ENCODE measurements at places on chromosomes 2 and 18.

DNA sequence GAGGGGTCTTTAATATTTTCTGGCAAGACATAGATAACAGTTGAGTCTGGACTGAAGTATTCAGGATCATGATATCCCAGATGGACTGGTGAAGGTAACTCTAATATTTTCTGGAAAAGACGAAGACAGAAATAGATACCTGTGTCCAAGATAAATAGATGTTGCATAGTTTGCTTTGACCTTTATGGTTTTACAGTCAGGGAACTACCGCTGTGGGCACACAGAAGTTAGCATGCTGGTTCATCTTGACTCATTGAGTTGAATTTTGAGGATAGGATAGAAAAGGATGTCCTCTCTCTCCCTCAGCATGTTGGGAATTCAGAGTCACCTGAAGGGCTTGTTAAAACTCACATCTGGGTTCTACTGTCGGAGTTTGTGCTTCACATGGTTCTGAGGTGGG is 20.8 kb downstream of the KCNE4 start:
- DNase-seq, result no peak

DNA sequence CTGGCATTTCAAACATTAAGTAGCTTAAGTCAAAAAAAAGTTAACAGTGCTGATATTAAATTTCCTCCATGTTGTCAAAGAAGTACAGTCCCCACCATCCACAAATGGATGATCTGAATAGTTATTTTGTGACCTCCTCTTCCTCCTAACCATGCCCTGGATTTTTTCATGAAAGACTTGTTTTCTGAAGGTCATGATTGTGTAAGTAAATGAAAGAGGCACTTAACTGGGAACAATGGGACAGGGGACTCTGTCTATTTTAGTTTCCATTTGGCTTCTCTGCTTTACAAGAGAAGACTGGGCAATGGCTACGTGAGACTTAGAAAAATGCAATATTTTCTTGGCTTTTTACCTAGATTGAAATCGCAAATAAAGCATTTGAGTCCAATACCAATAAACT is 32.2 kb downstream of the PECR start:
- DNase-seq, result no peak

GRCh38 chr2:171409436-171409971 is 24.3 kb downstream of the METTL8 start:
- DNase-seq, result no peak

- DNase-seq, result no peak
Measured at GRCh38 chr2:215985257-215985656, 28.1 kb downstream of the MREG start.

DNA sequence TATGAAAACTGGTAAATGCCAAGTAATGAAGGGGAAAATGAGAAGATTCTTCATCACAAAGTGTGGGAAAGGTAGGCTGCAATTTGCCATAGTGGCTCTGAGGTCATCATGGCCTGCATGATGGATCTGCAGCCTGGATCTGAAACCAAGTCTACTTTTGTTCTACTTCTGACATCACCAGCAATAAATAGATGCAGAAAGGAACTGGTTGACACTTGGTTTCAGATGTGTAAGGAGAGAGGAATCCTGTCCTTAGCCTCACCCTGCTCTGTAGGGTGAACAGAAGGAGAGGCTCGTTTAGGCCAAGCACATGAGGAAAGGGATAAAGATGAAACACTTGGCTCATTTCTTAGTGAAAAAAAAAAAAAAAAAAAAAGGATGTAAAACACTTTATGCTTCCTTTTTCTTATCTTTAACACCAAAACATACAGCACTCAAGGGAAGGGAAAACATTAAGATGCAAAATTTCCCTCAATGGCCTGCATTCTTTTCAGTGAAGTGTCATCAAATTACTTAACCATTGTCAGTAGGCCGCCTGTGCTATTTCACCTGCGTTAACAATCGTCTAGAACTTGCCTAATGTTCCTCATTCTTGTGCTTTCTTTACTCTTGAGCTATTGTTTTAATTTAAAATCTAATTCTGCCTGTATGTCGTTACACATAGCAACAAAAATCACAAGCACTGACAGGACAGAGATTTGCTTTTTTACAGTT is 3.9 kb downstream of the NEB start:
- no peak for DNase-seq

GRCh38 chr2:58133395-58133794 is 86.8 kb downstream of the VRK2 start:
- DNase-seq, result no peak

DNA sequence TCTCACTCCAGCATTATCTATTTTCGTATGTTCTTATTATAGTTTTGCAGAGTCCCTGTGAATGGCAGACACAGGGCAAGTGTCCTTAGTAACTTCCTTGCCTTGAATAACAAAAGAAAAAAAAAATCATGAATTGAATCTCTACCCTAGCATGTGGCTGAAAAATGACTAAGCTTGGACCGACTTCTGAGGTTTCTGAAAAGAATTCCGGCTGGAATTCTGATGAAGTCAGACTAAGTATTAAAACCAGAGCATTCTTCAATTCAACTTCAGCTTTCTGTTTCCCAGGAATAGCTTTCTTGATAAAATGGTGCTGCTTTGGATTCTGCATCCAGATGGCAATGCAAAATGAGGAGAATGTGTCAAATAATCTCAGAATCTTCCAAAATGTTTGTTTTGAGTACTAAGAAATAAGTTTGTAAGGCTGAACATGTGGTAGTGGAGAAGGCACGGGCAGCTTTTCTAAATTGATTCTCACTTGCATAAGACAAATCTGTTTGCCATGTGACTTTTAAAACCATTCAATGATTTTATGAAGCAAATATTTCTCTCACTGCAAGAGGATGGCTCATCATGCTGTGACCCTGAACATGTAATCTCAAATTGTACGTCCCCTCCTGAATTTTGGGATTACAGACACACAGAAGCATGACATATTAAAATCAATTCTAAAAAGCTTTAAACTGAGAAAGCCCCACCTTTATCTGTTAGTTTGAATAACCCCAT is 1462.8 kb upstream of the LRRTM1 start:
- no peak for DNase-seq

DNA sequence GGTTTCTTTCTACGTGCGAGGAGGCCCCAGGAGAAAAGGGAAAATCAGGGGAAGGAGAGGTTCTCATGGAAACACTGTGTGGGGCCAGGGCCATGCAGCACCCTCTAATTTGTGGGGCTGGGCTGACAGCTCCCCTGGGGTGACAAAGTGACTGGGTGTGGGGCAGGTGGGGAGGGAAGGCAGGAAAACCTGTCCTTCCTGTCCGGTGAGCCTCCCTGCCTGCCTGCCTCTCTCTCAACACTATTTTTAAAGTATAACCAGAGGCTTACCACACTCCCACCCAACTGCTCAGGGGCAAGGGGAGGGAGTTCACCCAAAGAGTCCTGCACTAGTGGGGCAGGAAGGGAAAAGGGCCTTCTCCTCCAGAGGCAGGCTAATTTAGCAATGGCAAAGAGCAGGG is 10.5 kb upstream of the EPAS1 start:
- no peak for DNase-seq

DNA sequence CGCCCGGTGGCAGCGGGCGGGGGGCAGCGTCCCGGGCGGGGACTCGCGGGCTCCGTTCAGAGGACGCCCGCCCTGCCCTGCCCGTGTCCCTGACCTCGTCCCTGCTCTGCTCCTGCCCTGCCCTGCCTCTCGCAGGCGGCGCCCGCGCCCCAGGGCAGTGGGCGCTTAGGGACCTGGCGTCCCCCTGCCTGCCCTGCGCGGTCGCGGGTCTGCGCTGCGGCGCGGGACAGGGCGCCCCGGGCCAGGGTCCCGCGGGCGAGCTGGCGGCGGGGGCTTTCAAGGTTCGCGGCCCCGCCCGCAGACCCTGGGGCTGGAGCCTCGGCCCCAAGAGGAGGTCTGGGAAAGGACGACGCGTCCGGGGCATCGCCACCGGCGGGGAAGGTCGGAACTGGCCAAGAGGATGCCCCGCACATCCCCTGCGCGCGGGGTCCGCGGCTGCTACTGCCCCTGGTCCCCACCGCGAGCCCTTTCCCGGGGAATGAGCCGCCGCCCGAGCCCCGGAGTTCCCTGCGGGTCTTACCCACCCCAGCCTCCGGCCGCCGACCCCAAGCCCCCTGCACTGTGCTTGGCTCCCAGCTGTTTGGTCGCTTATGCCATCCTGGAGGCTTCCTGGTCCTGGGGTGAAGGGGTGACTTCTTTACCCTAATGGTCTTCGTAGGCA is 679 bp downstream of the RNF144A start:
- no peak for DNase-seq

- DNase-seq, result no peak
Measured at GRCh38 chr18:47262301-47263149, 11.1 kb upstream of the SKOR2 start.

DNA sequence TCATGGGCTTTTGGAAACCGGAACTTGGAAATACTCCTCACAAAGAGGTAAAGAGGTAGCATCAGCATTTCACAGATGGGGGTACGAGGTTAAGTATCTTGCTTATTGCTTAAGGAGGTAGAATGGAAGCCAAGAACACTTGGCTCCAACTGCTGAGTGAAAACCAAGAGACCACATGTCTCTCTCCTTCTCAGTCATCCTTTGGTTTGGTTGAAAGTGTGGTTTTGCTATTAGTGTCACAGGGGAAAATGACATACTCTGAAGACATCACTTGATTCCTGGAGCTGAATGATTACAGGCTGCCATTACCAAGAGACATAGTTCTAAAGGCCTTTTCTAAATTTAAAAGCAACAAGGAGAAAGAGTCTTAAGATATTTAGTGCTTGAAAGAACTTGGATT is 41.5 kb downstream of the ANTXR1 start:
- no peak for DNase-seq

- DNase-seq, result no peak
Measured at GRCh38 chr18:58674159-58674558, 2.9 kb downstream of the MALT1 start.

DNA sequence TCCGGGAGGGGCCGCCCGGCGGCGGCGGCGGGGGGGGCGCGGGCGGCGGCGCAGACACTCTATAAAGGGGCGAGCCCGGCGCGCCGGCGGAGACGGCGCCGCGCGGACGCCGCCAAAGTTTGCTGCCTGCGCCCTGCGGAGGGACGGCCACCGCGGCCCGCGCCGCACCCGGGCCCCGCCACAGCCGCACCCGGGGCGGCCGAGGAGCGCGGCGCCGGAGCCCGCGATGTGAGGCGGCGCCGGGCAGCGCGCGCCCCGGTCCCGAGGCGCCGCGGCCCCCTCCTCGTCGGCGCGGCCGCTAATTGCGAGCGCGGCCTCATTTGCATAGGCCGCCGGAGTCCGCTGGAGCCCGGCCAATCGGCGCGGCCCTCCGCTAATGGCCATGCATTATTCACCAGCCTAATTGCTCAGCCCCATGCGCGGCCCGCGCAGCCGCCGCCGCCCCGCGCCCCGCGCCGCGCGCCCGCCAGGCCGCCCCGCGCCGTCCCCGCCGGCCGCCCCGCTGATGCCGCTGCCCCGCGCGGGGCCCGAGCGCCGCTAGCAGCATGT is at the start of gene SALL3:
Gene SALL3 (plus strand): TSS at position 89 of the 549 bp plus-strand sequence. CDS start 457 bp downstream, at position 546.
- no peak for DNase-seq

GRCh38 chr2:8119782-8120505 is 561.9 kb upstream of the ID2 start:
- peak; percentile 32 for DNase-seq

DNA sequence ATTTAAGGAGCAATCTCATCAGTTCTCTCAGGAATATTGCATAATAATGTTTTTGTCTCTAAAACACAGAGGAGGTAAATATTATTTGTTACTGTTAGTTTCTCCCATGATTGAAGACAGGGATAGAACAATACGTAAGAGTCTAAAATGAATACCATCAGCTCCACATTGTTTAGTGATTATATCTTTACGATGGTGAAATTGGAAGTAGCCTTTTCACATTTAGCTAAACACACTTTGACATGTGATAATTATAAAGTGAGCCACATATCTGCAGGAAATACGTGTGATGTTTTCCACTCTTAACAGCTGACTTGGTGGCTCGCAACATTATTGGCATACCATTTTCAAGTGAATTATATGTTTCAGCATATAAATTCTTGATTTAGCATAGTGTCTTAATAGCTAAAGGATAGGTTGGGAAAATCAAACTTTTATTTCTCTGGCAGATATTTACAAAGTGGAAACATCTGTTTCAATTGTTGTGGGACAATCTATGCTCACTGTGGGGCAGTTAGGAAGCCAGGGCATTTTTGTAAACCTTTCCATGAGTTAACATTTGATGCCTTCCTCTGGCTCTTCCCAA is 208.1 kb upstream of the RASGRP3 start:
- DNase-seq, result no peak

DNA sequence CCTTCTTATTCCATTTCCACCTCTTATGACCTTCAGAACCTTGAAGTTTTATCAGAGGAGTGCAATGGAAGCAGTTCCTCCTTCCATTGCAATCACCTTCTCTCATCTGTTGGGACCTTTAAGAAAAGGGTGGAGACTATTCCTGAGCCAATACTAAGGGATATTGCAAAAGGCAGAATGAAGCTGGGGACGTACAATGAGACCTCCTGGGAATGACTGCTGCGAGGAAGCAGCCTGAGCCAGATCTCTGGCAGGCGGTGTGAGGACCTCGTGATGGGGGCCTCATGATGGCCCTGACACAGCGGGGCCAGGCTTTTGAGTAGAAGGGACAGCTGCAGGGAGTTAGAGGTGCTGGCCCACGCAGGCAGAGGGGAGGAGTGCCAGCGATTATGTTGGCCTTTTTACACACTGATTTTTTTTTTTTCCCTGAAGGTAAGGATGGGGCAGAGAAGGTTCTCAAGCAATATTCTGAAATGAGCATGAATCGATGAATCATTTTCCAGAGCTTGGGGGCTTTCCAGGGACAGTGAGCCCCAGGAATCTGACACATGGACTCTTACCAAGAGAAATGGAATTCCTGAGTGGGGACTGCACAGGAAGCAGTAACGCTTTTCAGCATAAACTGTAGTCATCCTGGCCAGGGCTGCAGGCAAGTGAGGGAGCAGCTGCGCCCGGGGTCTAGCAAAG is 40.0 kb upstream of the LAPTM4A start:
- no peak for DNase-seq

DNA sequence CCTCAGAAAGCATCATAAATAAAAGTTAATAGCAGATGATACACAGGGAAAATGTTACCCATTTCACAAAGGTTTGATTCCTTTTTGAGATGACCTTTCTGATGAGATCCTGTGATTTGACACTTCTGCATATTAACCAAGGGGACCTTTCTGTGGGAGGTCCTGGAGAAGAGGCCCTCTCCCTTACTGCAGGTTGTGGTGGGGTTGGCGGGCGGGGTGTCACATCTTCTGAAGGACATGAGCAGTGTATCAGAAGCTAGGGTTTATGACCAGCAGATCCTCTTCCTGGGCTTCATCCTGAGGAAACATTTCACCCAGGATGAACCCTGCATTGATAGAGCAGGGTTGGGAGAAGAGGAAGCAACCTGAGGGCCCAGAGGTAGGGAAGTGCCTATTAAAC is 37.2 kb upstream of the SCLY start:
- DNase-seq, result no peak

- no peak for DNase-seq
Measured at GRCh38 chr18:25927830-25928229, 162.6 kb downstream of the SS18 start.

DNA sequence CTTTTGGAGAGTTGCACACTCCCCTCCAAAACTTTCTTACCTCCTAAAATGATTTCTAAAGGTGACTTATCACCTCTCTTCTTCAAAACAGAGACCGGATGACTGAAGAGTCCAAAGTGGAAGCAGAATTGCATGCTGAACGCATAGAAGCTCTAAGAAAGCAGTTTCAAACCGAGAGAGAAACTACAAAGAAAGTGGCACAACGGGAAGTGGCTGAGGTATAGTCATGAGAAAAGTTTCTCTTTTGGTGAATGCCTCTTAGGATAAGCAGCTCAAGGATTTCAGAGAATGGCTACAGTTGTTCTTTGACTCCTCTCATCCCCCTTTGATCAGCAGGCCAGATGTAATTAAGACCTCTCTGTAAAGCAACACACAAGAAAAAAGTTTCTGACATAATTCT is 73.6 kb downstream of the GTF3C3 start:
- no peak for DNase-seq

GRCh38 chr2:154381931-154382794 is 316.3 kb upstream of the KCNJ3 start:
- no peak for DNase-seq

Measured in DMS79 treated with DMSO at 0.1 percent for 48 hours (cell line).